HS-27A (cell line): ENCODE measurements at places on chromosomes 7 and 10.

- DNase-seq: no peak
Measured at GRCh38 chr10:7583626-7584025, 83.1 kb downstream of the ITIH5 start.

- DNase-seq: no peak
Measured at GRCh38 chr10:6242089-6242488, 39.4 kb downstream of the PFKFB3 start.

GRCh38 chr7:32905175-32905662, 13.7 kb upstream of the KBTBD2 start:
- no peak for DNase-seq

GRCh38 chr7:5567790-5568189, 144.2 kb upstream of the TNRC18 start:
- DNase-seq: no peak

GRCh38 chr10:17074541-17074847, 55.1 kb downstream of the CUBN start:
- DNase-seq: no peak

DNA sequence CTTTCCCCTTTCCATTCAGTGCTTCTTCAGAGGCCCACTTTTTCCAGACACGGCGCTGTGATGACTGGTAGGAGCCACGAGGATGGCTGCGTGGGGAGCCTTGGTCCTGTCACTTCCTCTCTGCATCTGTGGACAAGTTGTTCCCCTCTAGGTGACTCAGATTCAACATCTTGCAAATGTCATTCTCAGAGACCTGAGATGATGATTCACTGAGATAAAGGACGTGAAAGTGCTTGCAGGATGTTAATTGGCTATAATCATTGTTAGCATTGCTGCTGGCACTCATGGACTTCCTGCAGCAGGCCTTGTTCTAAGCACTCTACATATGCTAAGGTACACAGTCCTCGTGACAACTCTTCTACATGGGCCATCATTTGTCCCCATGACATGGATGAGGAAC, 489.8 kb upstream of the ZMIZ1 start:
- no peak for DNase-seq

DNA sequence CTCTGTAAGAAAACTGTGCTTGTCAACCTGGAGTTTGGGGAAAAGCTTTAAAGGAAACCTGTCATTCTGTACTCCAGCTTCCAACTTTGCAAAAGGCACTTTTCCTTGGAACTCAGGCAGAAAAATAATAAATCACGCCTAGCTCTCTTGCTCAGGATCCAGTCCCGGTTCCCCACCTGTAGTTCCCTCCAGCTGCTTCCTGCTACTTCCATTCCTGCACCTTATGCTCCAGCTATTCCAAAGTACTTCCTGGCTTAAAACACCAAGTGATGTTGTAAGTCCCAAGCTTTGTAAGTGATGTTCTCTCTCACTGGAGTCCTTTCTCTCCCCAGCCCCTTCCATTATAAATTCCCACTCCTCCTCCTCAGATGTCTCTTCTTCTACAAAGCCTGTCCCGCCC, 98.6 kb downstream of the GRM8 start:
- no peak for DNase-seq

GRCh38 chr7:5598261-5598761, 174.7 kb upstream of the TNRC18 start:
- no peak for DNase-seq

GRCh38 chr10:101260764-101261481, 31.7 kb upstream of the LBX1 start:
- no peak for DNase-seq

DNA sequence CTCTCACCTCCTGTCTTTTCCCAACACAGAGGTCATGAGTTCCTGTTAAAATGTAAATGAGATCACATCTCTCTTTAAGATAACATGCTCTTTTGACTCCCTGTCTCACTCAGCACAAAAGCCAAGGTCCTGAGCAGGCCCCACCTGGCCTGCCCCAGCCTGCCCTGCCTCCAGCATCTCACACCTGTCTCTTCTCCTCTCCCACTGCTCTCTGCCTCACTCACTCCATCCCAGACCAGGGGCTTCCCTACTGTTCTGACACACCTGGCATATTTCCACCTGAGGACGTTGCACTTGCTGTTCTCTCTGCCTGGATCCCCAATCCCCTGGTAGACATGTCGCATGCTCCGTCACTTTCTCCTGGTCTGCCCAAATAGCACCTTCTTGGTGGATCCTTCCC, 285.0 kb upstream of the ZMIZ1 start:
- DNase-seq: no peak

DNA sequence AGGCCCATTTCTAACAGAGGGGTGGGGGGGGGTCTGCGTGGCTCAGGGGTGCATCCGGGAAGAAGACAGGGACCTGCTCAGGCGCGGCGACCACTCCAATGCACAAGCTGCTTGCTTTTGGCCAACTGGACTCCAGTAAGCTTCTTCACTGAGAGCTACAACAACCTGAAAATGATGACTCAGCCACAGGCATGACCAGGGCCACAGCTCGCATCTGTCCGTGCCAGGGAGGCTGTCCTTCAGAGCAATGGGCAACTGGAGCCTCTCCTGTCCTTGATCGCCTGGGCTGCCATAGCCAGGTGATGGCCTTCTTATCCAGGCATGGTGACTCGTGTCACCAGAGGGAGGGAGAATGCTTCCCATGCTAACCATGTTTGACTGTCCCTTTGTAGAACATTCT, 81.6 kb upstream of the RNF32 start:
- DNase-seq: no peak

DNA sequence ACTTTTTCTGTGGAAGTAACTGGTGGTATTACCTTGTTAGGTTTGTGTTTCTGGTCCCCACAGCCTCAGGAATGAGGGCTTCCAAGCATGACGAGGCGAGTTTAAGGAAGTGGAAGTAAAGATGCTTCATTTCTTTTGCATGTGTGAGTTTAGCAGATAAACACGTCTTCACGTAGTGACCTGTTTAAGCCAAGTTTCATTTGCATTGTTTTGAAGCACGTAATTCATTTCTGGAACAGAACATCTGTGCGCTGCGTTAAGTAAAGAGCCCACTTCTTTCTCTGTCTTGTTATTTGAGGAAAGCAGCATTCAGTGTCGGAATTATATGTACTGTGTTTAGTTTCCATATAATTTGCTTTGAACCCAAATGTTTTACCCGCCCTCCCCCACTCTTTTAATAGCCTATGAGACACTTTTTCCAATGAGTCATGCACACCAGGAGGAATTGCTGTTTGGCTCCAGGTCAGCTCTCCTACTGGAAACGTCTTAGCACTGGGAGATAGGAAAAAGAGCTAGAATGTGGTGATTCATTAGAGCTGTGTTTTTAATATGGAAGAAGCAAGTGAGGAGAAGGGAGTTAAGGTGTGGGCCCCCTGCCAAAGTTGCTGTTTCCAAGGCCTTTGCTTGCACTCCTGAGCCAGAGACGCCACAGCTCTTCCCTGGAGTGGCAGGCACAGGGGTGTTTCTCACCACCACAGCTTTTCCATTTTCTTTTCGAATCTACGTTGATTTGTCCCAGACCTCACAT, 36.7 kb downstream of the BTBD16 start:
- DNase-seq: peak; percentile 56

DNA sequence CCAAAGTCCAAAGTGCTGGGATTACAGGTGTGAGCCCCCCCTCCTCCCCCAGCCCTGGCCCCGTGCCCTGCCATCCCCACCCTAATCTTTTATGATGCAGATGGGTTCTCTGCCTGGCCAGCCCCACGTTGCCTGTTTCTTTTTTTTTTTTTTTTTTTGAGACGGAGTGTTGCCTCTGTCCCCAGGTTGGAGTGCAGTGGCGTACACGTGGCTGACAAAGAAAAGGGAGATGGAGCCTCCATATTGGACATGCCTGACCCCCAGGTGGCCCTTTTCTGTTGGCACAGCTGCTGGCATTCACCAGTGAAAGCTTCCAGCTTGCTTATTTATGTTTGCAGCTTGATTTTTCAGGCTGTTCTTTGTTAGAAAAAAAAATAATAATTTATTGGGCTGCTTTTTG, 235.3 kb downstream of the CCDC3 start:
- DNase-seq: no peak

- DNase-seq: no peak
Measured at GRCh38 chr10:62374862-62375710, 917 bp downstream of the ZNF365 start.

- peak; percentile 14 for DNase-seq
Measured at GRCh38 chr10:23158370-23158769, 33.7 kb upstream of the PTF1A start.

DNA sequence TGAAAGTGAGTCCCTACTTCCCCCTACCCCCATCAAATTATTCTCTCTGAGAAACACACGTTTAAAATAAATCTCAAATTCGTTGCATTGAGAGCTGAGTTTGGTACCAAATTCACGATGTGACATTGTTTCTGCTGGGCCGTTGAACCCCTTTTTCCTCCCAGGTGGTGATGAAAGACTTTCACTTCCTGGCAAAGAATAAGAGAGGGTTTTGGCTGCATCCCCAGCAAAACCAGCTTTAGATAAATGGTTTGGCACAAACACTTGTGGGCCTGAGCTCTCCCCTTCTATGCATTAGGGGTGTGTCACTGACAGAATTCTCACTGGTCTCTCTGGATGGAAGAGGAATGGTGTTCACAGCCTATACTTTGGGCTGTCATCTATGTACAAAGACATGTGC, 8.8 kb upstream of the DNTT start:
- DNase-seq: no peak

DNA sequence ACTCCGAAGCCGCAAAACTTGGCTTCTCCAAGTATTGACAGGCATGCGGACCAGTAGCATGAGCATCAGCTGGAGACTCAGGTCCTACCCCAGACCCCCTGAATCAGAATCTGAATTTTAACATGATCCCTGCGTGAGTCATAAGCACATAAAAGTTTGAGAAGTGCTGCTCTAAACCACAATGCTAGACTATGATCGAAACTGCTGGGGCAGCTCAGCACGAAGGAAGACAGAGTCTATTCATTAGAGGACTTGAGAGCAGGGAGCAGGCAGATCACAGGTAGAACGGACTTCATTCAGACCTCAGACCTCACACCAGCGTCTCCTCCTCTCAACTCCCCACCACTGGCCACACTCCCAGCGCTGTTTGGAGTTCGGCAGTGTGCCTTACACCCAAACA, 16.9 kb downstream of the CAMK2G start:
- DNase-seq: no peak

DNA sequence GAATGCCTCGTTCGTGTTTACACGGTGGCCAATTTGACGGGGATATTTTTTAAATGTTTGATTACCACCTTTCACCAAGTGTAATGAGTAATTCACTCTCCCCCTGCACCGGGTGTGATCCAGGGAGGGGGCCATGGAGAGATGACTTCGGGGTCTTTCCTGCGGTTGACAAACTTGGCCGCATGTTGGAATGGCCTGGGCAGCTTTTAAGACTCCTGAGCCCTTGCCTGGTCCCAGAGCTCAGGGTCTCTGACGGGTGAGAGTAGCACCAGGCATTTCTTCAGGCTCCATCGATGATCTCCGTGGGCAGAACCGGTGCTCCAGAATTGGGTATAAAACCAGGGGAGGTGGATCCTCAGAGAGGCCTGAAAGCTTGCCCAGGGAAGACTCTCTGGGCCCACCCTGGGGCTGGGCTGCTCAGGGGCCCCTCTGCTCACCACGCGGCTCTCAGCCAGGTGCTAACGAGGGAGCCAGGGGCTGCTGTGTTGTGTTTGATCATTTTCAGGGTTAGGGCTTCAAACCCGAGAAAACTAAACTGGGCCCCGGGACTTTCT, 882 bp downstream of the ZNF282 start:
- DNase-seq: no peak

- DNase-seq: no peak
Measured at GRCh38 chr10:97724341-97724941, 10.9 kb downstream of the MARVELD1 start.

DNA sequence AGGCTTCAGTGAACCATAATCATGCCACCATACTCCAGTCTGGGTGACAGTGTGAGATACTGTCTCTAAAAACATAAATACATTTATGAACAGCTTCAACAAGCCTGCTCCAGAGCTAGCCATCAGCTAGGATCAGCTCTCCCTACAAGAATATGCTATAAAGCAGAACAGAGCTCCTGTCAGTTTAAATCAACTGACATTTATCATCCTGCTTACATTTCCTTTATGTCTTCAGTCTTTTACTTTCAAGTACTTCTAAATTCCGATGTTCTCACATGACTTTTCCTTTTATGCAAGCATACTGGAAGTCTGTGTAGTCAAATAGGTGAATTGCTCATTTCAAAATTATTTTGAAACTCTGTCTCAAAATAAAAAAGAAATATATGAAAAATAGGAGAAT, 64.6 kb downstream of the COA1 start:
- no peak for DNase-seq

- DNase-seq: no peak
Measured at GRCh38 chr10:62719061-62719460, 85.5 kb upstream of the ADO start.

- DNase-seq: no peak
Measured at GRCh38 chr7:121547544-121548092, 151.5 kb upstream of the FAM3C start.

- no peak for DNase-seq
Measured at GRCh38 chr7:106462914-106463482, 178.2 kb upstream of the NAMPT start.

GRCh38 chr10:94427166-94427565, 24.8 kb downstream of the TBC1D12 start:
- DNase-seq: no peak

DNA sequence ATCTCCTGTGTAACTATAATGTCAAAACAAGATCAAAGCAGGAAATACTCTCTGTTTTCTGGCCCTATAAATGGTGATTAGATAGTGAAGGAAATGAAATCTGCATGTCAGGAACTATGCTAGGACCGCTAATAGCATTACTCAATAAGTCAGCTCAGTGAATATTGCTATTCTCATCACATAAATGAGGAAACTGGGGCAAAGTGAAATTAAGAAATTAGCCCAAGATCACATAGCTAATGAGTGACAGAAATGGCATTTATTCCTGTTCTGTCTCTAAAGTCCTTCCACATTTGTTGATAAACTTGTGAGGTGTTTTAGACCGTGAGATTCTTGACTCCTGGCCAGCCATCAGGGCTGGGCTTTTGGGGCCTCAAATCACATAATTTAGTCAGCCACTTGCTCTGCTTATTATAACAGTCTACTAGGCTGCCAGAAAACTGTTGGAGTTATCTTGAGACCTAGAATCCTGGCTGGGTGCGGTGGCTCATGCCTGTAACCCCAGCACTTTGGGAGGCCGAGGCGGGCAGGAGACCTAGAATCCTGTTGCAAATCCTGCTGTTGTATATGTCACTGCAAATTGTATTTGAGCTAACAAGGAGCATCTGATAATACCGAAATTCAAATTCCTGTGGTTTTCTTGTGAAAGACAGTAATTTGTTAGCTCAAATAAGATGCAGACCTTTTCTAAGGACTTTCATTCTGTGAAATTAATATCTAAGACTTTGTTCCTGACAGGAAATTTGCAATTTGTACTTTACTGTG, 66.5 kb upstream of the SHTN1 start:
- no peak for DNase-seq

- DNase-seq: no peak
Measured at GRCh38 chr7:415646-416525, 103.8 kb downstream of the PDGFA start.

DNA sequence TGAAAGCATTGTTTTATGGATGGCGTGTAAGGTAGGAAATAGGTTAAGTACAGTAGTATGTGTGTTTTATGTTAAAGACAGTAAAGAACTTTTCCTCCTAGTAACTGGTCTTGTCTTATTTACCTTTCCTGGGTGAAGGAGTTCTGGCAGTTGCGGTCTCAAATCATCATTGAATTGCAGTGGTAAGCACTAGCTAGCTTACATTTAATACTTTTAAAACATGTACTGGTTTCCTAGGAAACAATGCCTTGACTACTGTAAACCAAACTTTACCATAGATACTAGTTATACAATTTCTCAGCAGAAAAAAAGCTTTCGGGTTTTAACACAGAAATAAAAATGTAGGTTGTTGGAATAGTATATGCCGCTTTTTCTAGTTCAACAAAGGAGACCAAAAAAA, 37.7 kb downstream of the PRKG1 start:
- DNase-seq: no peak
